ENCODE measurements at places on chromosomes 4 and X.

DNA sequence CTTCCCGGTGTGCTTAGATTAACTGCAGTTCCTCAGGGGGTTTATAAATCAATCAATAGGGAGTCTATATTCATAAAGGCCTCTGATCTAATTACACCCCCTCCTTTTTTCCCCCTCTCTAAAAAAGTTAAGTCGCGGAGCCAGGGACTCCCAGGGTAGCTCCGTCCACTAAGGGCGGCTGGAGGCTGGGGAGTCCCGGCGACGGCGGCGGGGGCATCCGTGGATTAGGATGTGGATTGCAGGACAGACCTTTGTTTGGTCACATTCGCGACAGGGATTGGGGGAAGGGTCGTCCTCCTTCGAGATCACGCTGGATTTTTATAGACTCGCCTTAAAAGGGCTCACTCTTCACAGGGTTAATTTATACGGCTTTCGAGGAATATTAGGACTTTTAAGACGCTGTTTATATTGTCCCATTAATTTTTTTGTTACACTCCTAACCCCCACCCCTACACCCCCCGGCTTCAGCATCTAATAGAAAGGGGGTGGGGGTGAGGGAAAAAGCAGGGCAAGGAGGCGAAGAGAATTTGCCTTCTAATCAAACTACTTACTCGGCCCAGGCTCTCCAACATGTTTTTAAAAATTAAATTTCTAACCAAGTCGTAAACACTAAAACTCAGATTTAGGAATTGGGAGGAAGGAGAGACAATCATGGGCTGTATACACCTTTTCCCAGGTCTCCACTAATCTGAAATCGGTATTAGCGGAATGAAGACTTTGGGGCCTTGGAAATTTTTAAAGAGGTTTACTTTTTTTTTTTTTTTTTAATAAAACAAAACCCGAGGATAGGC, 8.5 kb downstream of the PITX2 start:
- no peak for DNase-seq

GRCh38 chr4:170035231-170035630, 9.0 kb upstream of the MFAP3L start:
- DNase-seq: no peak

DNA sequence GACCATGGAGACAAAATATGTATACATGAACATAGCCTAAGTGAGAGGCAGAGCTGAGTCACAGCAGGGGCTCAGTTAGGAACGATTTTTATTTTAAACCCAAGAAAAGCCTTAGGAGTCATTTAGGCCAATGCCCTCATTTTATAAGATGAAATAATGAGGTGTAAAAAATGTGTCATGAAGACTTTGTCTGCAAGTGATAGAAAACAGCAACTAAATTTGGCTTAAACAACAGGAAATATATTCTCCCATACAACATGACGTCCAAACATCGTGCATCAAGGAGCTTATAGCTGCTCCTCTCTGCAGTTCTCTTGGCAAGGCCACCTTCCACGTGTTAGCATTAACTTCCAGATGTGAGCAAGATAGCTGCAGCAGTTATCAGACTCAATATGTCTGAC, 16.8 kb downstream of the SCFD2 start:
- DNase-seq: peak; percentile 45

GRCh38 chr4:110164251-110164650, 34.2 kb downstream of the ELOVL6 start:
- DNase-seq: no peak

- peak; percentile 52 for DNase-seq
These were observed 6.0 kb downstream of the RASL11B start for GRCh38 chr4:52868133-52868532.

- no peak for DNase-seq
These were observed 138.7 kb upstream of the RAPGEF2 start for GRCh38 chr4:158964114-158964727.

GRCh38 chrX:135089126-135089525, 31.2 kb downstream of the ETDB start:
- no peak for DNase-seq

- no peak for DNase-seq
These were observed 44.5 kb upstream of the IL2 start for GRCh38 chr4:122500852-122501501.

- no peak for DNase-seq
These were observed 15.1 kb downstream of the SH3BP2 start for GRCh38 chr4:2808001-2808400.

- no peak for DNase-seq
These were observed 2.4 kb downstream of the PRIMPOL start for GRCh38 chr4:184651899-184652298.

- DNase-seq: no peak
These were observed 35.6 kb upstream of the SFRP2 start for GRCh38 chr4:153824501-153824900.

GRCh38 chrX:35680940-35681346, 117.2 kb upstream of the MAGEB16 start:
- no peak for DNase-seq

DNA sequence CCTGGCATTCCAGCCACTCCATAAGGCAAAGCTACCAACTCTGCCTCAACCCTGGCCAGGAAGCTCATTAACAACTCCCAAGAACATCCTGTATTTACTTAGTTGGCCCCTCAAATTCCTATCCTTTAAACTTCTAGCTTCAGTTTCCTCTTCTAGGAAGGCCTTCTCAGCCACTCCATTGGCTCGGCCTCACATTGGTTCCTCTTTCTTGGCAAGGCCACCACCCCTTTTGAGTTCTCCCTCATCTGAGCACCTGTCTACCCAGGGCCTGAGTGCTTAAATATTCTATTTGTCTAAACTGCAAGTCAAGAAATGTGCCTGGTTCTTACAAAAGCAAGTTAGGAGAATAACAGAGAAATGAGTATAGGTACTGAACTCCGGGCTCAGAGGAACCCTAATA, 10.0 kb downstream of the SMC1A start:
- no peak for DNase-seq

DNA sequence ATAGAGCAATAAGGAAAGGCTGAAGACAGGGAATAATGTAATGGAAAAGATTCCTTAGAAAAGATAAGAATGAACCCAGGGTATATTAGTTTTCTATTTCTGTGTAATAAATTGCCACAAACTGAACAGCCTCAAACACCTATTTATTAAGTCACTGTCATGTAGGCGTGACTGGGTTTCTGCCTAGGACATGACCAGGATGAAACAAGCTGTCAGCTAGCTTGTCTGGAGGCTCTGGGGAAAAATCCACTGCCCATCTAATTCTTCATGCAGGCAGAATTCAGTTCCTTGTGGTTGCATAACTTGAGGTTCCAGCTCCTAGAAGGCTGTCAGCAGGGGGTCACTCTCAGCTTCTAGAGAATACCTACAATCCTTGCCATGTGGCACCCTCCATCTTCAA, 277.7 kb downstream of the TMA16 start:
- DNase-seq: no peak

DNA sequence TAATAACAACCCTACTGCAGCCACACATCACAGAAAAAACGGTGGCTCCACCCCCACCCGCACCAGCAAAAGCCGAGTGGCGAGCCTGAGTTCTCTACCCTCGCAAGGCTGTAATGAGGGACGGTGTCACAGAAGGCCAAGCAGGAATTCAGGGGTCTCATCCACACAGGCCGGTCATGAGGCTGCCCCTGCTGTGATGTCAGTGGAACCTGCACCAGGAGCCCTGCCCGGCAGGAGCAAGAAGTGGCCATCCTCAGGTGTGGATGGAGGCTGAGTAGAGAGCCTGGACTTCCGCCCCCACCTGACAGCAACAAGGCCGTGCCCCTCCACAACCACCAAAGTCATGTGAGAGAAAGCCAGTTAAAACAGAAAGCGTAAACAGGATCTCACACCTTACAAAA, 20.6 kb downstream of the LYAR start:
- DNase-seq: no peak

- no peak for DNase-seq
These were observed 377.8 kb downstream of the PCDH7 start for GRCh38 chr4:31097999-31098398.

Data from left hindlimb (tissue), 1 donor.